ENCODE measurements at places on chromosomes 4 and X.

DNA sequence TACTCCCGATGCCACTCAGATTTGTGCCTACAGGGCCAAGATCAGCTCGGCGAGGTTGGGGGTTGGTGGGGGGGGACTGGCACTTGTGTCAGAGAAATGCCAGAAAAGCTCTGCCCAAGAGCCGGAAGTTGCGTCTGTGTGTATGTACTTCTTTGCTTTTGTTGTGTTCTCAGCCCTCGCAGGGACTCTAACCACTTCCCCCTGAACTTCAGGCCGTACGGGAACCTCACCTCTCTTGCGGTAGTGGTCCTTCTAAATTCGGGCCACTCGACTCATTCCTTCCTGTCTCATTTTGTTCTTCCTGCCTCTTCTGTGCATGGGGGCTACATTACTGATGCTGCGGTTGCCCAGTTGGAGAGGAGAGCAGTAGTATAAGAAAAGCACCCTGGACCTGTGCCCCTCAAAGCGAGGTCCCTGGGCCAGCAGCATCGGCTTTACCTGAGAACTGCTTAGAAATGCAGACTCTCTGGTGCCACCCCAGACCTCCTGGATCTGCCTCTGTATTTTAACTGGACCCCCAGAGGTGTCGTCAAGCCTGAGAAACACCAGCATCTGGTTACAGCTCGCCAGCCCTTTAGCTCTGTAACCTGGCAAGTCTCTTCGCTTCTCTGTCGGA, 146.3 kb upstream of the RPS6KA3 start:
- DNase-seq: peak; percentile 24

DNA sequence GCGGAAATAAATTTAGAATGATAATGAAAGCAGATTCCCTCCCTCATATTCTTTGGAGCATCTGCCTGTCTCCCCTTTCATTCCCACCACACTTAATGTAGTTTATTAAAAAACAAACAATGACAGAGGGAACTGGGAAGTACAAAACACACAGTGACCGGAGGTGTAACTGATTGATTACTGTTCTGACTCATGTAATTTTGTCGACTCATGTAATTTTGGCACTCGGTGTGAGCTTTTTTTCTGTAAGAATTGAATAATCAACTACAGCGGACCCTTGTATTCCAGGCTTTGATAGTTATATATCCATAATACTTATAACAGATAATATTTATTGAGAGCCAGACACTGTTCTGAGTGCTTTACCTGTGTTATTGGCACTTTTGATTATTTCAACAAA, 110.4 kb downstream of the PALLD start:
- DNase-seq: no peak

GRCh38 chr4:145483514-145483913, 1.9 kb downstream of the SMAD1 start:
- no peak for DNase-seq

- DNase-seq: no peak
Observed at GRCh38 chrX:8377041-8377440, 87.6 kb upstream of the VCX3B start.

DNA sequence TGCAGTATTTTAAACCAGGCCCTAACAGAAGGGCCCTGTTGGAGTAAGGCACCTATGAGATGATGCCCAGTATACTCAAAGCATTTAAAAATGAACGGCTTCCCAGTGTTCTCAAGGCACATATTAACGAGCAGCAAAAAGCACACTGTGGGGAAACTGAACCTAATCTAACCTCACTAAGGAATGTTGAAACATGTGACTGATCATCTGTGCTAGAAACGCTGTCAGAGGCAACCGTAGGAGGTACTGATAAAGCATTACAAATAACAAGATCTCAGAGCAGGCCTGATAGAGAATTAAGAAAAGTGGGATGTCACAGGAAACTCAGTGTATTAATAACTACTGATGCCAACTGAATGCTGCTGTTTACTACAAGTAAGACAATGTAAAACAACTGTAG, 24.0 kb downstream of the ASB9 start:
- no peak for DNase-seq

DNA sequence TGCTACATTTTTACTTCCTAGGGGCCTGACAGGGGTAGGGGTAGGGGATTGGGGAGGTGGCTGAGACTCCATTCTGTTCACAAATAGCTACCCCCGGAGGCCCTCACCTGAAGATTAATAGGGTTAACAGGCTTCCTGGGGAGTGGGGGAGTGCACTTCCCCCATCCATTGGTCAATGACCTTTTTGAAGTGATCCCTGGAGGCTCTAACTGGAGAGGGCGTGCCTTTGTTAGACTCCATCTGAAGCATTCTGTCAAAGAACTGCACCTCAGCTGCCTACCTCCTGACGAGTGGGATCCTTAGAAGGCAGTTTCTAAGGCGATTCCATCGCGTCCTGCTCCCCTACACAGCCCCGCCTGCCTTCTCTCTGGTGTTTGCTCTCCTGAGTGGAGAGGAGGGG, 10.0 kb upstream of the MTM1 start:
- DNase-seq: no peak

DNA sequence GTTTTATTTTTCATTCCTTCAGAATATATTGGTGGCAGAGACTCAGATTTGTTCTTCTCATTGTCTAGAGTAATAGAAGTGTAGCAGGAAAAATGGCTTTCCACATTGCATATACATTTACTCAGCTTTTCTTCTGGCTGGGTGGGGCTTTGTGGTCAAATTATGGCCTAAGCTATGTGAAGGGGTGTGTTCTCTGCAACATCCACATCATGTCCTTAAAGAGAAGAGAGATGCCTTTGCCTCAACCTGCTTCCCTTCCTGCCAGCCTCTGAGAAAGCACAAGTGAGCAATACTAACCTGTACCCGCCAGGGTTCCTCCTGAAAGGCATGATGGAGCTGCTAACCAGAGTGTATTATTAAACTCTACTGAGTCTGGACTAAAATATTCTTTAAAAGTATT, 695.6 kb upstream of the FAM241A start:
- no peak for DNase-seq

- no peak for DNase-seq
Observed at GRCh38 chr4:87649980-87650379, at the start of gene DMP1. Gene DMP1 (plus strand): TSS chr4:87650280. CDS start chr4:87656493, 6,213 bp downstream.

DNA sequence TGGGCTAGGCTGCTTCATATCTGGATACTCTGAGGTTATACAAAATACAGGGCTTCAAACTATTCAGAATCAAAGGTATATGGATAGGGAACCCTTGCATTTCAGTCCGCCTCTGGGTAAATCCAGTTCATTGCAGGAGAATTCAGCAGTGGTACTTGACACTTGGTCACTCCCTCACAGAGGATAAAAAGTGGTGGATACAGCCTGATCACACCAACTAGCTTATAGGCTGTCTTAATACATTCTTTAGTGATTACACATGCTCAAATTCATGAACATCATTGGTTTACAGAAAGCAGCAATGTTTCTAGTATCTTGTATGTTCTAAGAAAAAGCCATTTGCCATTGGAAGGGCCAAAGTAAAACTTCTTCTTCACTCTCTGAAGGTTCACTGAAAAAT, 104.8 kb upstream of the PDE5A start:
- DNase-seq: no peak

DNA sequence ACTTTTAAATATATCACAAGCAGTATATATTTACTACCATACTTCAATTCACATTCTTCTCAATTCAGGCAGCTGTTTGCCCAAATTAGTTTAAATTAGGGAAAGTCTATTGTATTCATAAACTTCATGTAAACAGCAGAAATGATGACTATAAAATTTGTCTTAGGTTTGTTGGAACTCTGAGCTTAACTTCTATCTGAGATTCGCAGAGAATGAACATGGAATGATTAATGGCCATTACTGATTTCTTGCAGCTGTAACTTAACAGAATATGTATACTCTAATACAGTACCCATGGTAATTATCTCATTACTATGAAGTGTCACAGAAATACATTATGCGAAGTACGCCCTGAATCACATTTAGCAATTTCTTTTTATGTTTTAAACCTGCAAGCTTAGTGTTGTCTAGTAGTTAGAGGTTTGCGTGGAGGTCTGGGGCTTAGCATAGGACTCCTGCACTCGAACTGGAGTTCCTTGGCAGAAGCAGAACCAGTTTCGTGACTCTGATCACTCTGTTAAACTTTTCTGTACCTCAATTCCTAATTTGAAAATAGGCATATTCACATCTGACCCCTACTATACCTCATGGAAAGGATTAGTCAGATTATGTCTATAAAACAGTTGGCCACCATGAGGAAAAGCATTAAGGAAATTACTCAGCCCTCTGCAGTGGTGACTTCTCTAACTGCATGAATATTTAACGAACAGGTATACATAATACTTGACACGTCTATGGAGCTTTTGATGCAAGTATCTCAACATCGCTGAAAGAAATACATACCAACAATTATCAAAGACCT, 243.2 kb downstream of the MGST2 start:
- DNase-seq: no peak

DNA sequence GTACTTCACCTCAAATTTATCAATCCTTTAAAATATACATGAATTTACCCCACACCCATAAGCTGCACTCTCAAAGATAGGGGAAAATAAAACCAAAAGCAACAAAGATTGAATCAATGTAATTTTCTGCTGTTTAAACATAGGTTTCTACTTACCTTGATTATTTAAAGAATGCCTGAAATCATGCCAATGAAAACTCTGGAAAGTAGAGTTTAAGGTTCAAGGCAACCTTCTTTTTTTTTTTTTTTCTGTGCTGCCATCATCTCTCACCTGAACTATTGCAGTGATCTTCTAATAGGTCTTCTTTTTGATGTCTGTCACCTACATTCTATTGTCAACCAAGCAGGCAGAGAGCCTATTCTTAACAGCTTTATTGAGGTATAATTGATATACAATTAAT, 682.1 kb downstream of the IL1RAPL1 start:
- no peak for DNase-seq

DNA sequence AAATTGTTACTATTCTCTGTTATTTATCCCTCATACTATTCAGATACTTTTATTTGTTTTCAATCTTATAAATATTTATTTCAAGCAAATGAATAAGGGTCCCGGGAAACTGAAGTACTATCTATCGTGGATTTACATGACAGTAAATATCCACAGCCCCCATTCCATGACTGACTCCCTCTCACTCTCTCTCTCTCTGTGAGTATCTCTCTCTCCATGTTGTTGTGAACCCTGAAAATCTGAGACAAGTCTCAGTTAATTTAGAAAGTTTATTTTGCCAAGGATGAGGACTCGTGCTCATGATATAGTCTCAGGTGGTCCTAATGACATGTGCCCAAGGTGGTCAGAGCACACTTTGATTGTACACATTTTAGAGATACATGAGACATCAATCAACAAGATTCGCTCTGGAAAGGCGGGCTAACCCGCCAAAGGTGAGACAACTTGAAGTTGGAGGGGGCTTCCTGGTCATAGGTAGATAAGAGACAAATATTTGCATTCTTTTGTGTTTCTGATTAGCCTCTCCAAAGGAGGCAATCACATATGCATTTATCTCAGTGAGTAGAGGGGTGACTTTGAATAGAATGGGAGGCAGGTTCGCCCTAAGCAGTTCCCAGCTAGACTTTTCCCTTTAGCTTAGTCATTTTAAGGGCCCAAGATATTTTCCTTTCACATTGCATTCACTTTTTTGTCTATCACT, 986.4 kb downstream of the NLGN4X start:
- DNase-seq: no peak

DNA sequence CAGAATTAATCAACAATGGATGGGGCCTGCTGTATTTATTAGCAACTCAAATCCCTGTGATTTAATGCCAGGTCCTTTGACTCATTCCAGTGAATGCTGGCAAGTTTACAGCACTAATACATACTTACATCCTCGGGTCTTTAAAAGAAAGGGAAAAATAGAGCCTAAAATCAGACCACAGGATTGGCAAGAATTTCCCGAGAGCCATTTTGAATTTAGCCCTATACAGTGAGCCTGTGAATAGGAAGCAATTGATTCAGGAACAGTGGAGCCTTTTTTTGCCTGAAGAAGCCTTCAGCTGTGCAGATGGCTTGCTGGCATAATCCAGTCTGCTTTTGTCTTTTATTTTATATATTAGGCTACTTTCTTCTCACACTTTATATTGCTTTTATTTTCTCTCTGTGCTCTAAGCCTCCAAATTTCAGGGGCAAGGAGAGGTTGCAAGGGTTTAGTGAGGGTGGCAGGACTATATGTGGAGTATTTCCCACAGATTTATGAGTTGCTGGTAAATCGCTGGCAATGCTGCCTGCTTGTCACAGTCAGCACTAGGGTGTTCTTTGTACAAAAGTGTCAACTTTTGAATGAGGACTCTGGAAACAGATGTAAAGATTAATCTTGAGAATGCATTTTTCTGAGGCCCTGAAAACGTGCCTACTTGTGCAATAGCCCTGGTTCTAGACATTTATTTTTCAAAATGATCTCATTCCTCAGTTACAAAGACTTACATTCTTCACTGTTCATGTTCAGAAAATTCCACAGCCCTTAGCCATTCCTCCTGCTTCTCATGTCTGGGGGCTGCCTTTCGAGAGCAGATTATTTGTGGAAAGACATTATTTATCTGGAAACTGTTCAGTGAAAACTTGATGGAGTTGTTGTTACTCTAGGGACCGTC, 303.5 kb downstream of the SPRY1 start:
- DNase-seq: no peak

- DNase-seq: no peak
Observed at GRCh38 chr4:147117431-147117830, 171.8 kb upstream of the TTC29 start.

DNA sequence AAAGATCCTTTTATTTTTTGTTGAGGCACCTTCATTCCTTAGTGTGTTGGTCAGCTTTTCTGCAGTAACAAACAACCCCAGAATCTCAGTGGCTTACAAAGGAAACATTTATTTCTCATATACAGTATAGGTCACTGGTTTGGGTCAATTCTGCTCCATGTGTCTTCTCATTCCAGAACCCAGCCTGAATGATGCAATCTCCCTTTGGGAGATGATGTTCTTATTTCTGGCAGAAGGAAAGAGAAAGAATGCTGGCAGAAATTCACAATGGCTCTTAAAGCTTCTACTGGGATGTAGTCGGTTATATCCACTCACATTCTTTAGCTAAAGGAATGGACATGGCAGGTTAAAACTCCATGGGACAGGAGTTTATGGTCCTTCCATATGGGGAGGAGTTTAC, 42.3 kb downstream of the IDS start:
- DNase-seq: no peak

- peak; percentile 32 for DNase-seq
Observed at GRCh38 chr4:40515398-40516293, 114.0 kb downstream of the RBM47 start.

GRCh38 chr4:2303686-2304320, 41.9 kb upstream of the MXD4 start:
- no peak for DNase-seq

- no peak for DNase-seq
Observed at GRCh38 chrX:69028006-69028760, 137.1 kb downstream of the PJA1 start.

DNA sequence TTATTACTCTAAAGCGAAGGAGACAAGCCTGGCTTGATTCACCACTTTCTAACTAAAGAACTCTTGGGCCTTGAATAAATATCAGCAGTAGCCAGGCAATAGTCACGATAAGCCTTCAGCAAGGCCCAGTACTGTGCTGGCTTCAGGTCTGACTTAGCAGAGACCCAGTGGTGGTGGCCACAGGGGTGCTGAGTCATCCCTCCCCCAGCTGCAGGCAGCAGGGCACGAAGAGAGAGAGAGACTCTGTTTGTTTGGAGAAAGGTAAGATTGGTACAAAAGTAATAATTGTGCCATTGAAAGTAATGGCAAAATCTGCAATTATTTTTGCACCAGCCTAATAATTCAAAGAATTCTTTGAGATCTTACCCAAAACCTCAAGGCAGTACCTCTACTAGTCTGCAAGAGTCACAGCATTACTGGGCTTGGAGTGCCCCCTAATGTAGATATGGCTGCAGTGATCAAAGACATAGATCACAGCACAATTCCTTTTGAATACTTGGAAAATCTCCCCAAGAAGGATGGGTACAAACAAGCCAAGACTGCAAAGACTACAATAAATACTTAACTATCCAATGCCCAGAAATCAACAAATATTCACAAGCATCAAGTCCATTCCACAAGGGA, 159.5 kb upstream of the USP38 start:
- no peak for DNase-seq
